T-helper 9 cell (primary cell): ENCODE measurements at places on chromosomes 13 and 19.

DNA sequence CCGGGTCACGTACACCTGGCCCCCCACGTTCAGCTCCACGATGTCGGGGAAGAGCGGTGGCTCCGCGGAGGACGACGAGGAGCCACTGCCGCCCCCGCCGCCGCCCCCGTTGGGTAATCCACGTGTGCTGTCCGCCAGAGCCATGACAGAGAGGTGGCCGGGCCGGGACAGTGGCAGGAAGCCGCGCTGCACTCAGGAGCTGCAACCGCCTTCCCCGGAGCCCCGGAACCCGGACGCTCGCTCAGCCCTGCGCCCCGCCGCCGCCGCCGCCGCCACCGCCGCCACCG, 257 bp downstream of the KCTD12 start:
- no peak for DNase-seq

DNA sequence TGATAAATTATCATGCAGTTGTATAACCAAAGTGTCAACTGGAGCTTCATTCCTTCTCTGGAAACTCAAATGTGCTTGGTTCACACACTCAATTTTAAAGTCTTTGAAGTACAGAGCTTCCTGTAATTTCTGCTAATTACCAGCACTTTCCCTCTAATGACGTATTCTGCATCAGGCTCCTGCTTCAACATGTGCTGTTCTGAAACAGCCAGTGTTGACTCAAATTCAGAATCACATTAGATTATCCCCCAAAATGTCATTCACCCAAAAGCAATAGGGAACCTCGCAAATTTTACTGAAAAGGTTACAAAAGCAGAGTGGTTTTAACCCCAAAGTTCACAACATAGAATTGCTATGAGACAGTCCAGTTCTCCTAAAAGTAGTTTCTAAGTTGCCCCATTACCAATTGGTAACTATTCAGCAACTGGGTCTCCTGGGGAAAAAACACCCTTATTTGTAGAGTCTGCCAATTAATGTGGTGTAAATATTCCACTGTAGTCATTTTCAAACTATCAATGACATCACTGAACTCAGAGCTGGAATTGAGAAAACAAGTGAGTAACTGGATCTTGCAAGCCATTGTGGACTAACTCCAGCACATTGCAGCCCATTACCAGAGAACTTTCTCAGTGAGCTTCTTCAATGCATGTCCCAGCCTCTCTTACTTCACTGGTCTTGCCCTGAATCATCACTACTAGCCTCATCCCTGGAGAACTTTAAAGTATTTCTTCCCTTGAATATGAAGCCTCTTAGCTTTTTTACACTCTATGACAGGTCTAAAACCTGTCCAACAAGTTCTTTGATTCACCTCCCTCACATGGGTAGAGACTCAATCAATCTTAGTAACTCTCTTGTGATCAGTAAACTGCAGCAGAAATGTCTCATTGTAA, 955.4 kb downstream of the EFNB2 start:
- DNase-seq, result no peak

GRCh38 chr13:32093006-32093405, 61.4 kb downstream of the FRY start:
- no peak for DNase-seq

- DNase-seq, result no peak
Observed at GRCh38 chr19:4744451-4745174, 21.0 kb upstream of the DPP9 start.

DNA sequence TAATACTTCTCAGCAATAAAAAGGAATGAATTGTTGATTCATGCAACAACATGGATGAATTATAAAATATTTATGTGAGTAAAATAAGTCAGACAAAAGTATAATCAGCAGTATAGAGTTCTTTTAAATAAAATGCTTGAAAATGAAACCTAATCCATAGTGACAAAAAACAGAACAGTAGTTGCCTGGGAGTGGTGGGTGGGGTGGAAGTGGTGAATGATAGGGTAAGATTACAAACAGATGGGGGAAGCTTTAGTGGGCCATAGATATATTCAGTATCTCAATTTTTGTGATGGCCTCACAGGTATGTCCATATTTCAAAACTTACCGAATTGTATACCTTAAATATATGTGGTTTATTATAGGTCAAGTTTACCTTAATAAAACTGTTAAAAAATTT, 124.9 kb upstream of the UBL3 start:
- no peak for DNase-seq

DNA sequence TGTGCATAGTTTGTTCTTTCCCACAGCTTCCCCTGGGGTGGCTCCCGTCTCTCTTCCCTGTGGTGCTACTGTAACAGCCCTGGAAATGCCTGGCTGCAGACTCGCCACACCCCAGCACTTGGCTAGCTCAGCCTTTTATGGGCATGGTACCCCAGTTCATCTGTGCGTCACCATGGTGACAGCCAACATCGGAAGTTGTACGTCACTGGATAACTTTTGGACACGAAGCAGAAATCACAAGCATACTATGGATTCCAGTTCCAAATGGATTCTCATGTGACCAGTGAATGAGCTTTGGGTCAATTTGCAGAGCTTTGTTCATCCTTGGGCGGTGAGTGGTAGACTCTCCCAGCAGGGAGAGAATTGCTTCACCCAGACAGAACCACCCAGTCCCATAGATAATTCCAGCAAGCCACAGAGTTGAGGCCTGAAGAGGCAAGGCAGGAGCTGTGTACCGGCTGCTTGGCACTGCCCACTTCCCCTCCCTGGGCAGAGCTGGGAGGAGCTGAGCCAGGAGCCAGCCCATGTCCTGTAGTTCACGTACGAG, 54.4 kb downstream of the COL4A2 start:
- DNase-seq, result no peak

DNA sequence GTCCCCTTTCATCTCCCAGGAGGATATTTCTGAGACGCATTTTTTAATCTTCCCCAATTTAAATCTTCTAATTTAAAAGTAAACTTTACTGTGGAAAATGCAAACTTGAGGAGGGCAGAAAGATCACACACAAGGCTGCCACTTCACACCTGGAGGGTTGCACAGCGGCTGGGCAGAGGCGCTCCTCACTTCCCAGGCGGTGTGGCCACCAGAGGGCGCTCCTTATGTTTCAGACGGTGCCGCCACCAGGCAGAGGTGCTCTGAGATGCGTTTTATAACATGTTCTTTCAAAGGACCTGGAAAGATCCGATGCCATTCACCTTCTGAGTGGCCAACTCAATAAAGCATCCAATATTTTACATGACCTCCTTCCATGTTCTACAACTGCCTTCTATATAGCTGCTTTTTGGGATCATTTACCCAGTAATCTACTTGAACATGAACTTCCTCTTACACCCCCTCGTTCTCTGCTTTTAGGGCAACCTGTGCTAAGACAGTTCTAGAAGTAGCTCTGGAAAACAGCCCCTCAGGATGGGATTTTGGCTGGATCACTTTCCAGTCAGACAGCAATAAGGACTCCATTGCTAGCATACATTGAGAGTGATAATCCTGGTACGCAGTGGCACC, 14.8 kb upstream of the MTUS2 start:
- DNase-seq, result peak; percentile 22

DNA sequence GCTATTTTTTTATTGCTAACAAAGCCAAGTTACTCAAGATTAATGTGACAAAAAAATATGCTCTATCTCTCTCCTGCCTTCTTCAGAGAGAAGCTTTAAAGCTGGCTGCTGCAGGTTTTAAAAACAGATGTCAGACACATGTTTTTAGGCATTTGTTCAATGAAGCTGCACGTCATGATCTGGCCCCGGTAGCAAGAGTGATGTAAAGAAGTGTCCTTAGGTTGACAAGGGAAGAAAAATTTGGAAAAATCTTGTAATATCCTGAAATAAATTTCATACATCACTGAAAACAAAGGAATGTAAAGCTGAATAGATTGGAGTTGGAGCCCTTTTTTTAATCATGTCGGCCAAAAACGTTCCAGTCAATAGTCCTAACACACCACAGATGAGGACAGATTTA, 531.4 kb upstream of the NBEA start:
- DNase-seq, result no peak

- no peak for DNase-seq
Observed at GRCh38 chr13:80010286-80010831, 330.6 kb downstream of the SPRY2 start.

- DNase-seq, result no peak
Observed at GRCh38 chr13:58495668-58496067, 864.1 kb downstream of the PCDH17 start.

DNA sequence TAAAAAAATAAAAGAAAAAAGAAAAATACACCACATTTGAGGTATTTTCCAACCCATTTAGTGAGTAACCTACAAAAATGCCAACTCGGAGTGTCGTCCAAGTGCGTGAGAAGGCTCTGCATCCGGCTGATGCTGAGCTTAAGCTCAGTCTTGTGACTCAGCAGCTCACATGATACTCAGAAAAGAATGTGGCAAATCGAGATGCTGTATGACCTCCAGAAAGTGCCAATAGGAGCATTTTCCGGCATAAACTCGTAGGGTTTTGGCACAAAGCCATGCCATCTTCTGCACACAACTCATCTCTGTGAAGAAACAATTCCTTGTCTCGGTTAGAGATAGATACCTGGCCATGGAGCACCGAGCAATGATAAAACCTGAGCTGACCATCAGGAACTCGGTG, 58.5 kb downstream of the TRPM4 start:
- no peak for DNase-seq

GRCh38 chr19:42531313-42531712, 3.0 kb upstream of the CEACAM1 start:
- no peak for DNase-seq

- no peak for DNase-seq
Observed at GRCh38 chr13:52931131-52931530, 82.7 kb upstream of the PCDH8 start.

DNA sequence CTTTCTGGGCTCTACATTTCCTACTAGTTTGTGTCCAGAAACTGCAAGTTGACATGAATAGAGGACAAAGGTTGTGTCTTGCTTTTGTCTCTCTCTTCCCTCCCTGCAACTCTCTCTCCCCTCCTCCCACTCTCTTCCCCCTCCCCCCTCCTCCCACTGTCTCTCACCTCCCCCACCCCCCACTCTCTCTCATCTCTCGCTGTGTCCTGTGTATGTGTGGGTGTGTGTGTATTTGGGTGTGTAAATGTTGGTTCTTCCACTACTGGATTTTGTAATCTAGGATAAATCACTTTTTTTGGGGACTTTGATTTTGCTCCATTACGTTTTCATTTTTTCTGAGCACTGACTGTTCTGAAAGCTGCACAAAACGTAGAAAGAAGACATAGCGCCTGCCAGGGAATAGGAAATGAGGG, 48.4 kb downstream of the AKAP11 start:
- no peak for DNase-seq

GRCh38 chr19:42095814-42096230, 19.9 kb downstream of the ZNF574 start:
- DNase-seq, result no peak

DNA sequence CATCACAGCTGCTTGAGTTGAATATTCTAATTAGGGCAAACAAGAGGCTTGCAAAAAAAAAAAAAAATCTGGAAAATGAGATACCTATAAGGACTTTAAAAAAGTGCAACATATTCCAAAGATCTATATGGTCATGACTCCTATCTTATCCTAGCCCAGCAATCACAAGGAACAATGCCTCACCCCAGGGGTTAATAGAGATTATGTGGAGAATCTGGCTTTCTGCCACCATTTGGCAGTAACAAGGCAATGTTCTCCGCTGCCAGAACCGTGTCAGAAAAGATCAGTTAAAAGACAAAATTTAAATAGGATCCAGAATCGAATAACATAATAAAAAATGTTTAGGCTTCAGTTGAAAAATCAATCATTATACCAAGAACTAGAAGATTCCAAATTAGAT, 1643.2 kb upstream of the PRR20A start:
- no peak for DNase-seq

DNA sequence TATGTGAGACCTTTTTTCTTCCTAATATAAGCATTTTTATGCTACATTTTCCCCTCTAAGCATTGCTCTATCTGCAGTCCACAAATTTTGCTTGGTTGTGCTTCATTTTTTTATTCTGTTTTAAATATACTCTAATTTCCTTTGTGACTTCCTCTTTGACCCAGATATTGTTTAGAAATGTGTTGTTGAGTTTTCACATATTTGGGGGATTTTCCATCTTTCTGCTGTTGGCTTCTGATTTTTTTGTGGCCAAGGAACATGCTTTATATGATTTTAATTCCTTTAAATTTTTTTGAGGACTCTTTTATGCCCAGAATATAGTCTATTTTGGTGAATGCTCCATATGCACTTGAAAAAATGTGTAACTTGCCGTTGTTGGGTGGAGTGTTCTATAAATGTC, 22.9 kb downstream of the UBAC2 start:
- DNase-seq, result no peak

DNA sequence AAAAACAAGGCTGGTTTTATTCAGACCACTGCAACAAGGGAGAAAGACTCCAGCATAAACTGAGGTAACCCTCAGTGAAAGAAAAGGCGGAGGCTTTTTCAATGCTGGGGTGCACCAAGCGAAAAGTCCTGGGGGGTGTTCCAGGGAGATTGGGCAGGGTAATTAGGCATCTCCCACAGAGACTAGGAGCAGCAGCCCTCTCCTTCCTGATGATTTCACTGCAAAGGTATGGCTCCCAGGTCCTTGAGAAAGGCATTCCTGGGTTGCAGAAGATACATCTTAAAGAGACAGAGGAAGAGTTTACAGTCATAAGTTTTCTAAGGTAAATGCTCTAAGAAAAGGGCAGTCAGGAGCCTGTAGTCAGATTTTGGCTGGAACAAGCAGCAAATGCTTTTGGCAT, 412.0 kb downstream of the FOXO1 start:
- no peak for DNase-seq

GRCh38 chr13:88281841-88282240, 610.7 kb downstream of the SLITRK5 start:
- DNase-seq, result no peak

DNA sequence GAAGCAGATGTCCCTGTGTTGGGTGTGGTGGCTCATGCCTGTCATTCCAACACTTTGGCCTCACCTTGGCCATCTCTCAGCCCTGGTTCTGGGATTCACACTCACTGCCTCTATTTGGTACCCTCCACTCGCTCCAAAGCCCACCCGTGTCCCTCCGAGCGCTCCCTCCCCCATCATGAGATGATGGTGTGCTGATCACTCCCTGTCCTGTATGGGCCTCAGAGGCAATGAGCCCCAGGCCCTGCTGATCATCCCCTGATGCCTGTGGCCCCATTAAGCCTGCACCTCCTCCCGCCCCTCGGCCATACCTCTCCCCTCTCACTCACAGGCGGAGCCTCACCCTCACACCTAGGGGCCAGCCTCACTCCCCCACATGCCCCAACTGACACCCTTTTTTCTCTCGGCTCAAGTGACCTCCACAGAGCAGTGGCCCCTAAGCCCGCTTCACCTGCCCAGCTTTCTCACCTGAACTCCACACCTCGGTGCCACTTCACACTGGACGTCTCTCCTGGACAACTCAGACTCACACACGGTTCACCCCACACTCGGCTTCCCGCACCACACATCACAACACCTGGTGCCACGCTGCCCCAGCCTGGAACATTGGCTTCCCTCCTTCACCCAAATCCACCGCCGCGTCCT, 114.5 kb downstream of the STK24 start:
- DNase-seq, result no peak

GRCh38 chr19:30879225-30879624, 470.0 kb downstream of the TSHZ3 start:
- DNase-seq, result no peak
